ENCODE measurements at places on chromosomes 11 and 22.

GRCh38 chr11:3231851-3232744 lies at the start of gene MRGPRE:
MRGPRE (minus strand) TSS chr11:3232417; CDS start chr11:3228799, 3,618 bp downstream.
- peak; percentile 38 for DNase-seq

GRCh38 chr11:28836285-28837081 lies 728.3 kb downstream of the METTL15 start:
- no peak for DNase-seq

DNA sequence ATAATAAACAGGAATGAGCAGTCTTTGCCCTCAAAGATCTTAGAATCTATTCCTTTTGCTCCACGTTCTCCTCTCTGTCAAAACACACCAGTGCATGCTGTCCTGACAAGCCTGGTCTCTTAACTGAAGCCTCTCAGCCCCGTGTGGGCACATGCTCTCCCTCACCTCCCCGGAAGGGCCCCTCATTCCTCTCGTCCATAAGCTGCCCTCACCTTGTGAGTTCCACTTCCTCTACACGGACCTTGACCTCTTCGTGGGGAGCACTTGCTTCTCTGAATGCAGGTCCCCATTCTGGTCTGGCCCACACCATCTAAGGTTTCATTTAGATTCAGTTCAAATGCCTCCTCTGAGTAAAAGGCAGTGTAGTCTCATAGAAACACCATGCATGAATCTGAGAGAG lies 412.3 kb upstream of the SYN3 start:
- no peak for DNase-seq

- no peak for DNase-seq
Measured at GRCh38 chr11:78061921-78062311, 1.7 kb upstream of the THRSP start.
